Activated CD4-positive, alpha-beta T cell treated with anti-CD3 and anti-CD28 coated beads, Interleukin-2, amount 50 U/mL, for 1 hour (primary cell): ENCODE measurements at places on chromosomes 12 and 14.

DNA sequence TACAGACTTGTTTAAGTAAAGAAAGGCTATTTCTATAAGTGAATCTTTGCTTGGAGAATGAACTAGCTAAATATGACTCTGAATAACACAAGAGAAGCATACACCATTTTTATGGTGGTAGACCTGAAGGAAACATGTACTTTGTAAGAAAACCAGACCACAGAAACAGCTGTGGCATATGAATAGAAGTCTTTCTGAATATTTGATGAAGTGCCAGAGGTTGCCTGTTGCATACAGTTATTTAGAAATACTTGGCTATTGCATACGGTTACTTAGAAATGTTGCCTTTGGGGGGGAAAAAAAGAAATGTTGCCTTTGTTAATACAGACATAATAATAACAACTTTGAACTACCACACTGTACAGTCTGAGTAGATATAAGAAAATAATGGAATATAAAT lies 16.8 kb upstream of the LEMD3 start:
- no peak for DNase-seq

DNA sequence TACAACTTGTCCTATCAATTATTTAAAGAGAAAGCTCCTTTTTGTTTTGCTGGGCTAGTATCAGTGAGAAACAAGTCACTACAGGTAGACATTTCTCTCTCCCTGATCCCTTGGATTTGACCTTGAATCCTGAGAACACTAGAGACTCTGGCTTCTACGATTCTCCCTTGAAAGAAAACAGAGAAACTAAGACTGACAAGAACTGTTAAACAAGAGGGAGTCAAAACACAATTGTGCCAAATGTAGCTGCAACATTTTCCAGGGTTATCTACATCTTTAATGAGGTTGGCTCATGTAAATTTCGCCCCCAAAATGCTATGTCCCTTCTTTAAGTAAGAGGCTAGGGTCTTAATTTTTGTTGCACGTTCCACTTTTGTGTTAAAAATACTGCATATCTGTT lies 62.4 kb downstream of the SLC38A1 start:
- DNase-seq: no peak

DNA sequence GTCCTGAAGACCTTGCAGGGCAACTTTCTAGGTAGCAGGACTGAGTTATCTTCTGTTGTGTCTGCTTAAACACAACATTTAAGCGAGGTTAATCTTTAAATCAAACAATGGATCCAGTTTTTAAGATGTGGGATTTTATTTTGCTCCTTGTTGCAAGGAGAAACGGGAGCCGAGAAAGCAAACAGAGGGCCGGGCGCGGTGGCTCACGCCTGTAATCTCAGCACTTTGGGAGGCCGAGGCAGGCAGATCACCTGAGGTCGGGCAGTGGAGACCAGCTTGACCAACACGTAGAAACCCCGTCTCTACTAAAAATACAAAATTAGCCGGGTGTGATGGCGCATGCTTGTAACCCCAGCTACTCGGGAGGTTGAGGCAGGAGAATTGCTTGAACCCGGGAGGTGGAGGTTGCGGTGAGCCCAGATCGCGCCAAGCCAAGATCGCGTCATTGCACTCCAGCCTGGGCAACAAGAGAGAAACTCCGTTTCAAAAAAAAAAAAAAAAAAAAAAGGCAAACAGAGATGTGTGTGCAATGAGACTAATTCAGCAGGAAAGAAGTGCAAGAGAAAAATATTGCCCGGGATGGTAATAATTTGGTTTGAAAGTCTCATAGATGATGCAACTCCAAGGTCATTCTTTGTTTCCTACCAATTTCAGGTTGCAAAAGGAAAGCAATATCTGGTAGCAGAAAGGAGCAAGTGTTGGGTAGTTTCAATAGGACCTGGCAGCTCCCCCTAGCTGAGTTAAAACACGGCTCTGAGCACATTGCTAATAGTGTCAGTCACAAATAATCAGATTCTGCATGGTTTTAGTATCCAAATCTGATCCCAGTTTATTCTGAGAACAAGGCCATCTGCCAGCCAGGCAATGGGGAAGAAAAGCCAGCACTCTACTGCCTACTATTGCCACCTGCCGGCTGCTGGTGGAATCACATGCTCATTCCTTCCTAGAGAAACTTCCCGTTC lies 141.4 kb downstream of the PPM1H start:
- peak; percentile 73 for DNase-seq

GRCh38 chr12:89949457-89950195 lies 241.0 kb upstream of the ATP2B1 start:
- peak; percentile 25 for DNase-seq

DNA sequence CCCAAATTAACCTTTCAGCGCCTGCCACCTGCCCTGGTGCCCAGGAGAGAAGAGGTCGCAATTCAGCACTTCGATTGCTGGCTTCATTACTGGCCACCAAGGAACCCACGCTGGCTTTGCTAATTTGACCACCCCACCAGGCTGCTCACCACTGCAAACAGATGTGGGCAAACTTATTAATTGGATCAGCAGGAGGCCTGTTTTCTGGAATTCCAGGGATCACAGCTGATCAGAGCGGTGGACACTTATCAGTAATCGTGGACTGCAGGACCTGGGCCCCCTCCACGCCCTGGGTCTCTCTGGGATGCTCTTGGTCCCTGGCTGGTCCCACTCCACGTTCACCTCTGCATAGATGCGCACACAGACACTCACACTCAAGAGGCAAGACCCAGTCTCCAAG lies 27.8 kb downstream of the BEGAIN start:
- no peak for DNase-seq

GRCh38 chr12:22361785-22362184 lies 27.3 kb upstream of the ST8SIA1 start:
- DNase-seq: no peak

DNA sequence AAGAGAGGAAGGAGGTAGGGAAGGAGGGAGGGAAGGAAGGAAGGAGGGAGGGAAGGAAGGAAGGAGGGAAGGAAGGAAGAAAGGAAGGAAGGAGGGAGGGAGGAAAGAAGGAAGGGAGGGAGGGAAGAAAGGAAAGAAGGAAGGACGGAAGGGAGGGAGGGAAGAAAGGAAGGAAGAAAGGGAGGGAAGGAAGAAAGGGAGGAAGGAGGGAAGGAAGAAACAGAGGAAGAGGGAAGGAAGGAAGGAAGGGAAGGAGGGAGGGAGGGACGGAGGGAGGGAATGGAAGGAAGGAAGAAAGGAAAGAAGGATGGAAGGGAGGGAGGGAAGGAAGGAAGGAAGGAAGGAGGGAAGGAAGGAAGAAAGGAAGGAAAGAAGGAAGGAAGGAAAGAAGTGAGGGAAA lies 22.4 kb upstream of the CCDC63 start:
- DNase-seq: no peak

DNA sequence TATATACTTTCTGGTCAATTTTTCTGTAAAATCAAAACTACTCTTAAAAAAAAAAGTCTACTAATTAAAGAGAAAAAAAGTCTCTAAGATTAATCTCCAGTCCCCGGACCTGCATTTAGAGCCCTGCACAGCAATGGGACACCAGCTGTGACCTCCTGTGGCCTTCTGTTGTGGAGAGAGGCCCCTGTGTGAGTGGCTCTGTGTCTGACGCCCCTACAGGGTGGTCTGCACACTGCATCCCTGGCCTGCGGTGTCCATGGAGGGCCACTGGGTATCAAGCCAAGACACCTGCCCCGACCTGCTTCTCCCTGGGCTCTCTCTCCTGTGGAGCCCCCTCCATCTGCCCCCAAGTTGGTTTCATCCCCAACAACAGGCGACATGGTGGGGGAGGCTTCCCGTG lies 248.0 kb upstream of the DIO3 start:
- DNase-seq: no peak
